Stimulated activated CD8-positive, alpha-beta memory T cell treated with anti-CD3 and anti-CD28 coated beads, Interleukin-12 subunit alpha, Interleukin-12 subunit beta, amount 100 ng/mL, for 4 hours (primary cell): ENCODE measurements at places on chromosomes 4 and X.

GRCh38 chr4:2281575-2282343 is 19.9 kb upstream of the MXD4 start:
- peak; percentile 61 for DNase-seq

GRCh38 chrX:39264023-39264422 is 462.8 kb downstream of the MID1IP1 start:
- DNase-seq, result no peak

GRCh38 chr4:113336556-113336955 is 287.1 kb downstream of the ANK2 start:
- no peak for DNase-seq

GRCh38 chr4:128393101-128393704 is 105.6 kb upstream of the PGRMC2 start:
- DNase-seq, result no peak

- DNase-seq, result no peak
These were observed 165.9 kb upstream of the NDST4 start for GRCh38 chr4:115279330-115279729.

DNA sequence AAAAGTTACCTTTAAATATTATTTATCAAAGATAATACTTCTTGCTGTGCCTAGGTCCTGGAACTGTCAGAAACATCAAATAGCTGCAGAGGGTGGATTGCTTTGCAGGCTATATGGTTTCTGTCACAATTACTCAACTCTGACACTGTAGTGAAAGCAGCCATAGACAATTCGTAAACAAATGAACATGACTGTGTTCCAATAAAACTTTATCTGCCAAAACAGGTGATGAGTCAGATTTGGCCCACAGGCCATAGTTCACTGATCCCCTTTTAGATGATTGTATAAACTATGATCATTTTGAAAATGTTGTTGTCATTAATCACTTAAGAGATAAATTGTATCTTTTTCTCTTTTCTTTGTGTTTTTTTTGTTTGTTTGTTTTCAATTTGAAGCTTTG is 8.4 kb upstream of the MEPE start:
- no peak for DNase-seq

DNA sequence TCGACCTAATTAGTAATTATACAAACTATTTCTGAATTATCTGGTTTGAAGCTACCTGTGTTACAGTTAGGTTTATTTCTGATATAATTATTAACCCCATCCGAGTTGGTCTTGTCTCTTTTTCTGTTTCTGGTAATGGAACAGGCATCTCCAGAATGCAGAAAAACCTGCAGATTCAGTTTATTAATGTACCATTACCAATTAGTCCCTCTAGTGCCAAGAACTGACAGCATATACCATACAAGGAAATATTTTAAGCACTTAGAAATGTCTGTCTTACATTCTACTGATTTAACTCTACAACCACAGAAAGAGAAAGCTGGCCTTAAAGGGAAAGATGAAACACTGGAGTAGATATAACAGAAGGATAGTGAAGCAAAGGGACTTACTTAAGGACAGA is 570.6 kb downstream of the CENPC start:
- no peak for DNase-seq

GRCh38 chrX:152306331-152306730 is 144.8 kb downstream of the GABRA3 start:
- DNase-seq, result no peak

GRCh38 chr4:180909279-180909678 is 1333.9 kb upstream of the TENM3 start:
- DNase-seq, result no peak

DNA sequence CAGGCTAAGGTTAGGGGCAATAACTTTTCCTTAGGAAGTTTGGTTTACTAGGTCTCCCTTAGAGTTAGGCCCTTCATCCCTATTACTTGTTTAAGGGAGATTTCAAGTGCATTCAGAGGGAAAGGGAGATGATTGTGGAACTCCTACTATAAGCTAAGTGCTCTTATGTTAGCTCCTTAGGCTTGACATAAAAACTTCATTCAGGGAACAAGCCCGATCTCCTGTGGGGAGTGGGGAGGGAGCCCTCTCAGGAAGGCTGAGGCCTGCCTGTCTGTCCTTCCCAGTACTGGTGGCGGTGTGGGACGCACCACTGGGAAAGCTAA is 8.0 kb downstream of the KLF3 start:
- DNase-seq, result no peak

- no peak for DNase-seq
These were observed 404.0 kb upstream of the F9 start for GRCh38 chrX:139126493-139126892.

DNA sequence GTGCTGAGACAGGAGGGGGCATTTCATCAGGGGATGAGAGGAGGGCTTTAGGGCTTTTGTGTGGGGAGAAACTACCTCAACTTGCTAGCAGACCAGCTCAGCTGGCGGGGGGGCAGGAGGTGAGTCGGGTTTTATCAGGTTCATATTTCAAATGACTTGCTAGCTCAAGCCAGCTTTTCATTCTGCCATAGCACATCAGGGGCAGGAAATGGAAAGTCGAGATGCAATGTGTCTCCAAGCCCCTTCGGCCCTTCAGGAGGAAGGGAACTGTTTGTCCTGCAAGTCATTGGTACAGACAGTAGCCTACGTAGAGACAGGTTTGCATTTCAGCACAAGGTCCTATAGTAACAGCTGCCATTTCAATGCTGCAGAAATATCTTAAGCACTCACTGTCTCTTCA is 194.1 kb downstream of the PTTG2 start:
- DNase-seq, result no peak

GRCh38 chr4:26864899-26865298 is 4.3 kb downstream of the STIM2 start:
- no peak for DNase-seq

DNA sequence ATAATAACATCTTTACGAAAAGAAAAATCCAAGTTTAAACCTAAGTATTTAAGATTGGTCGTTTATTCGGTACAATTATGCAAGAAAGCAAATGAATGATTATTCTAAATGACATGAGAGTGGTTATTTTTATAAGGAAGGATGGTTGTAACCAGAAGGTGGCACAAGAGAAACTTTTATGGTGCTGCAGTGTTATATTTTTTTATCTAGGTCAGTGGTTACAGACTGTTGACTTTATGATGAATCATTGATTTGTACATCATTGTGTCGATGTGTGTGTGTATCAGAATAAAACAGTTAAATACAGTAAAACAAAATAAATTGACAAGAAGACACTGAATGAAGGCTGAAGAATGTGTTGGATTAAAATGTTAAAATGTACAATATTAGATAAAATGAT is 9.8 kb downstream of the DCAF8L2 start:
- no peak for DNase-seq

GRCh38 chrX:670645-671044 is 40.1 kb downstream of the SHOX start:
- no peak for DNase-seq
